ENCODE measurements at places on chromosomes 3 and 15.

DNA sequence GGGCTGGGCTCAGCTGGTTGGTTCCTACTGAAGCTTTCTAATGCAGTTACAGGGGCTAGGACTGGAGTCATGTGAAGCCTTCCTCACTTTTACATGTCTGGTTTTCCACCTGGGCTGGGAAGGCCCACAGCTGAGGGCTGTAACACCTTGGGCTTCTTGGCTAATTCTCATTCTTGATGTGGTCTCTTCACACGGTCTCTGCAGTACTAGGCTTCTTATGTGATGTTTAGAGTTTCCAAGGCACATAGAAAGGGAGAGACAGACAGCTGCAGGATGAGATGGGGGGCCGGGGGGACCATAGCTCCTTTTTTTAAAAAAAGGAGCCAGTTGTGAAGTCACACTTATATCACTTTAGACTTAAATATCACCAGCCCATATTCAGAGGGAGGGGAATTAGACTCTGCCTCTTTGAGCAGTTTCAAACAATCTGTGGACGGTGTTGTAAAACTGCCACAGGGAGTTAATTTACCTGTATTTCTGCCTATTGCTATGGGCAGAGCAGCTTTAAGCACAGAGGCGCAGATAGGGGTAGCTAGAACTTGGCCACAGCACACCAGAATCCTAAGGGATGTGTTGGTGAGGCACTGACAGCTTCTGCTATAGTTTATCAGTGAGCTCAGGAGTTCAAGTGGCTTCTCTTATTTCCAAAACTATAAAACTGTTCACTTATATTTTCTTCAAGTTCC, 46.7 kb downstream of the NKIRAS1 start:
- no peak for DNase-seq

GRCh38 chr3:125077864-125078263, 22.1 kb upstream of the HEG1 start:
- DNase-seq: no peak

- no peak for DNase-seq
These were observed 9.9 kb upstream of the KCNMB2 start for GRCh38 chr3:178526291-178526690.

DNA sequence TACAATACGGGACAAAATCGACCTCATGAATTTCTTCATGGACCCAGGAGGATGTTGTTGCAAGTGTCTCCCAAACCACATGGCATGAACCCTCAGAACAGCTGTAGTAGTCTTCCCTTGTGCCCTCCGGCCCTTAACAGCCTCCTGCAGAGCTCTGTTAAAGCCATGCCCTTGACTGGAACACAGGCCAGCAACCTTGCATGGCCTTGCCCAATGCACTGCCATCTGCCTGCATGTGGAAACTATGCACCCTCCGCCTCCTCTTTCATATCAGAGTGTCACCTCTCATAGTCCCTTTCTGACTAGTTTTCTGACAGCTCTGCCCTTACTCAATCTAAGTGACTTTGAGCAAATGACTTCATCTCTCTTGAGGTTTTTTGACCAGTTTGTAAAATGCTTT, 39.4 kb upstream of the TRIM71 start:
- DNase-seq: no peak

GRCh38 chr3:159928666-159929065, 60.0 kb upstream of the IL12A start:
- DNase-seq: no peak

All from T-helper 2 cell (primary cell).